Ascending aorta (tissue), 2 donors: ENCODE measurements at places on chromosomes 1 and 21. TPM values are rescaled to one million over a fixed set of nuclear protein-coding genes. Genes with fewer than 3 reads are reported as not detected.

Gene CD53
- total RNA-seq: 18.7 TPM

Gene BSND
- total RNA-seq: not detected

Gene PAQR6
- total RNA-seq: not detected

GRCh38 chr1:54885807-54886723, 930 bp downstream of the DHCR24 start:
- H3K36me3 ChIP-seq: no peaks in the 10 kb centered on the region
- H3K4me1 ChIP-seq: peaks cover 5% of the 10 kb centered on the region
- no peak overlapping the region for H3K27ac ChIP-seq
- DNase-seq: peak; percentile 68
- no peaks in the 10 kb centered on the region for H3K27me3 ChIP-seq
- H3K4me3 ChIP-seq: peak overlapping the region; percentile 90

DNA sequence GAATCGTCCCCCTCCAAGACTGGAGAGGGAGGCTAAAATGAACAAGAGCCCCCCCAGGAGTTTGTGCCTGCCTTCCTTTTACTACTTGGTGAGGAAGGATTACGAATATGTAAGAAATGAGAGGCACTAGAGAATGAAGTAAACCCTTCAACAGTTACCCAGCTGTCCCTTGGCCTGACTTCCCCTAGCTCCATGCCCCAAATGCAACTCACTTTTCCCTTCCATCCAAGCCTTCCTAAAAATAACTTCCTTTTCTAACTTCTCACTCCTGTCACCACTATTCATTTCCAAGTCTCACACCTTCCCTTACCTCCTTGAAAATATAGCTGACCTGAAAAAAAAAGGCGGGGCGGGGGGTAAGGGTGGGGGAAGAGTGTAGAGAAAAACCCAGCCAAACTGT, 96.6 kb upstream of the HNRNPU start:
- no peaks in the 10 kb centered on the region for H3K27me3 ChIP-seq
- H3K27ac ChIP-seq: no peak overlapping the region
- no peak for DNase-seq
- peaks cover 28% of the 10 kb centered on the region for H3K4me1 ChIP-seq
- H3K4me3 ChIP-seq: no peak overlapping the region
- no peaks in the 10 kb centered on the region for H3K36me3 ChIP-seq

DNA sequence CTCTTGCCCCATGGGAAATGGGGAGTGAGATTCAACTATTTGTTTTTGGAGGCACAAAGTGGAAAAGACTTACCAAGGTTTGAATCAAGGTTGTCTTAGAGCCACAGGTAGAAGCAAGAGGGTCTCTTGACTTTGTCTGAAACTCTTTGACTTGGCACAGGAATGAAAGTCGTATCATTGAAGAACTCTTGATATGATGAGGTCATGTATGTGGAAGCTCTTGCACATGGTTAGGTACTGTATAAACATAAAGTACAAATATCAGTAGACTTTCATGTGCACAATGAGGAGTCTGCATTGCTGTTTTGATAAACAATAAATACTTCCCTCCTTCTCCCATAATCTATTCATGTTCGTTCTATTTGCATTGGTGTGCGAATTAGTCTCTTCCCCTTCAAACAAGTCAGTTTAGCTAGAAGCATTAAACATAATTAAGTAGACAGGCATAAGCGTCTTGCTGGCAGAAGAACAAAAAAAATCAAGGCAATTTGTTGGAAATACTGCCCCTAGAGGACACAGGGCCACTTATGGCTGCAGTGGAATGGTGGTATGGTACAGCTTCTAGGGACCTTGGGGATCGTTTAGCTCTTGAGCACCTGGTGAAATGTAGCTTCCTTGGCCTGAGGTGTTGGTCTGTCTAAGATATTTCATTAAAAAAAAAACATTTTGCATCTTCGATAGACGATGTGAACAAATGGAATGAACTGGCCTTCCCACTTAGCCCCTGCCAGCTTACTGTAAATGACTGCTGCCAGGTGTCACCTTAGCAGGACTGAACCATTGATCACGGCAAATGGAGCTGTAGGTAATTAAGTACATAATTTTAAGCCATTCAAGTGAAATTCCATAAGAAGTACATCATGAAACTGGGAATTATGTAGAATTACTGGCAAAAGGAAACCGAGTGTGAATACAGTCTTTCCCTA, 218.0 kb upstream of the GALNT2 start:
- no peaks in the 10 kb centered on the region for H3K27me3 ChIP-seq
- H3K4me3 ChIP-seq: no peak overlapping the region
- no peak for DNase-seq
- H3K4me1 ChIP-seq: no peaks in the 10 kb centered on the region
- no peaks in the 10 kb centered on the region for H3K36me3 ChIP-seq
- no peak overlapping the region for H3K27ac ChIP-seq

DNA sequence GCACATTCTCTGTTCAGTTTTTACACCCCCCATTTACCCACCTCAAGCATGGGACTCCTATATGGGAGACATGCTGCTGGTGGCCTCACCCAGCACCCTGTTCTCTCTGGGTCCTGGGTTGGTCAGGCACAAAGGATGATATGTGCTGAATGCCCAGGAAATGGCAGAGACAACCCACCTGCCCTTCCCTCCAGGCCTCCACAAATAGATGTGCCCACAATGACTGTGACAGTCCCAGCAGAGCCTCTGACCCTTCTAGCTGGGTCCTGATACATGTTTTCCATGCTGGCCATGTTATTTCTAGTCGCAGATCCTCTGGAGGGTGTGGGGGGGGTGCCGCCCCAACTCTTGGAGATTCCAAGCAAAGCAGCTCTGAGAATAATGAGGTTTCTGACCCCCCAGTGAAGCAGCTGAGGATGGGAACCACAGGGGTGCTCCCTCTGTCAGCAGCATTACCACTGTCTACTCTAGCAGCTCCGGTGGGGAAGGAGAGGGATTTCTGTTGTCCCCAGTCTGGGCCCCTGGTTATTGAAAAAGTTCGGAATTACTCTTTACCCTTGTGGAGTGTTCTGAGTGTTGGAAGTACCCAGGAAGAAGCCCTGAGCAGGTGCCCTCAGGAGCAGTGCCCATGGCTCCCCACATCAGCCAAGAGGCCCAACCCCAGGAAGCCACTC, 1.2 kb upstream of the CCDC28B start:
- no peaks in the 10 kb centered on the region for H3K27me3 ChIP-seq
- DNase-seq: no peak
- peaks cover 44% of the 10 kb centered on the region for H3K36me3 ChIP-seq
- no peak overlapping the region for H3K4me3 ChIP-seq
